Right hindlimb (tissue), 1 donor: ENCODE measurements at places on chromosomes 7 and 10.

DNA sequence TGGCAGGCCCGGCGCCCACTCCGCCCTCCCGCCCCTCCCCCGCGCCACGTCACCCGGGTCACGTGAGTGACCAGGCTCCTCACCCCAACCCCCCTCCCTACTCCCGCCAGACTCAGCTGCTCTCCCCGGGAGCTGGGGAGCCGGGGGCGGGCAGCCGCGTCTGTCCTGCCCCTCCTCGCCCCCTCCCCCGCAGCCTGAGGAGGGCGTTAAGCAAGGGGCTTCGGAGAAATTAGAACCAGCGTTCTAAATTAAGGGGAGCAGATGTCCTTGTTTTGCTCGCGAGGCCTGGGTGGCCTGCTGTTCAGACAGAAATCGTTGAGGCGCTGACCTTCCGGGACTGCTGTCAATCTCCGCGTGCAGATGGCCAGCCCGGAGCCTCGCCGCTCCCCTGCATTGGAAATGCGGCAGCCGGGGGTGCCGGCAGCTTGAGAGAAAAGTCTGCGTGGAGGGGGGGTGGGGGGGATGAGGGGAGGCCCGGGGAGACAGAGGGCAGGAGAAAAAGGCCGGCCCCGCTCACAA is 102.2 kb upstream of the ZNF438 start:
- peak; percentile 92 for DNase-seq

GRCh38 chr7:122038904-122039303 is 105.1 kb downstream of the AASS start:
- DNase-seq, result no peak

GRCh38 chr7:48307041-48307714 is 135.9 kb downstream of the ABCA13 start:
- no peak for DNase-seq

GRCh38 chr10:112967200-112967599 is 17.2 kb downstream of the TCF7L2 start:
- DNase-seq, result no peak

DNA sequence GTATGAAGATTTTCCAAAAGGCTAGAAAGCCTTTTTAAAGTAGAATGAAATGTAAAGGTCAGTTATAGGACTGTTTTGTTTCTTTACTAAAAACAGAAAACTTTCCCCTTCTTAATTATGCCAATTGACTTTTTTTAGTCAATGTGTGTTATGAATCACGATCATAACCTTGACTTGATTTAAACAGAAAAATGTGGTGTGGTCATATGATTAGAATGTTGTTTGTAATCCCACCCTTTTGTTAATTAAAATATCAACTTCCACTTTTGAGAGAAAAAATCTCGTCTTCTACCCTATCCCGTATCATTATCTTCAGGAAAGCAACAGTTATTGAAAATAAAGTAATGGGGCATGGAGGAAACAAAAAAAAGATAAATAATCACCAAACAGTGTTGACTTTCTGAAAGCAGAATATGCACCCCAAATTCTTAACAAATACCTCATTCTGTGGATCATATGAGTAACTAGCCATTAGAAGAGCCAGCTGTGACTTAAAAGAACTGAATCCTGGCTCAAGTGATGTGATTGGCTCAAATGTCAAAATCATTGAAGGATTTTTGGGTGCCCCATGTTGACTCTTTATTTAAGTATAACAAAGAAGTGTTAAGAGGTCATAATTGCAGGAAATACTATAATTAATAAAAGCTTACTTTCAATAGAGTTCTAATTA is 32.3 kb upstream of the SLC16A12 start:
- no peak for DNase-seq

DNA sequence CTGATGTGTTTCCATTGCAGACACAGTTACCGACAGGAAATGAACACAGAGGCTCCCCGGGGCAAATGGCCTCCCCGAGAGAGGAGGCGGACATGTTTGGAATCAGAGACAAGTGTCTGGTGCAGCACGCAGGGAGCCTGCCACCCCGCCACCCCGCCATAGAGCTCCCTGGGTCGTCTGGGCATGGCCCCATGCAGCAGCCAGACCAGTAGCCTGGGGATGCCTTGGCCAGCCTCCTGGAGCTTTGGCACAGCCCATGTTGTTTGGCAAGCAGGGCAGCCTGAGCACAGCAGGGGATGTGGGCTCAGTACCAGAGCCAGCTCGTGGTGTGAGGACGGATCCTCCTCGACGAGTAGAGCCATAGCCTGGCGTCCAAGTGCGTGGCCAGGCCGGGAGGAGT is 80.8 kb downstream of the NKX6-2 start:
- DNase-seq, result no peak

DNA sequence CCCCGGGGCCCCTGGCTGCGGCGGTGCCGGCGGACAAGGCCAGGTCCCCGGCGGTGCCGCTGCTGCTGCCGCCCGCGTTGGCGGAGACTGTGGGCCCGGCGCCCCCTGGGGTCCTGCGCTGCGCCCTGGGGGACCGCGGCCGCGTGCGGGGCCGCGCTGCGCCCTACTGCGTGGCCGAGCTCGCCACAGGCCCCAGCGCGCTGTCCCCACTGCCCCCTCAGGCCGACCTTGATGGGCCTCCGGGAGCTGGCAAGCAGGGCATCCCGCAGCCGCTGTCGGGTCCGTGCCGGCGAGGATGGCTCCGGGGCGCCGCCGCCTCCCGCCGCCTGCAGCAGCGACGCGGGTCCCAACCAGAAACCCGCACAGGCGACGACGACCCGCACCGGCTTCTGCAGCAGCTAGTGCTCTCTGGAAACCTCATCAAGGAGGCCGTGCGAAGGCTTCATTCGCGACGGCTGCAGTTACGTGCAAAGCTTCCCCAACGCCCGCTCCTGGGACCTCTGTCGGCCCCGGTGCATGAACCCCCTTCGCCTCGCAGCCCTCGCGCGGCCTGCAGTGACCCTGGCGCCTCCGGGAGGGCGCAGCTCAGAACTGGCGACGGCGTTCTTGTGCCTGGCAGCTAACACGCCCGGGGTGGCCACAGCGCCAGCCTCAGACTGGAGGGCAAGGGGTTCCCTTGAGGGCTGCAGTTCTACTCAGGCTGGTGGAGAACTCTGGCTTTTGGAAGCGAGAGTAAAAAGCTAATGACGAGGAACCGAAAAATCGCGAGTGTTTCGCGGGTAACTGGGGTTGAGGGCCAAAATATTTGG is 804 bp downstream of the FRAT1 start:
- peak; percentile 54 for DNase-seq

DNA sequence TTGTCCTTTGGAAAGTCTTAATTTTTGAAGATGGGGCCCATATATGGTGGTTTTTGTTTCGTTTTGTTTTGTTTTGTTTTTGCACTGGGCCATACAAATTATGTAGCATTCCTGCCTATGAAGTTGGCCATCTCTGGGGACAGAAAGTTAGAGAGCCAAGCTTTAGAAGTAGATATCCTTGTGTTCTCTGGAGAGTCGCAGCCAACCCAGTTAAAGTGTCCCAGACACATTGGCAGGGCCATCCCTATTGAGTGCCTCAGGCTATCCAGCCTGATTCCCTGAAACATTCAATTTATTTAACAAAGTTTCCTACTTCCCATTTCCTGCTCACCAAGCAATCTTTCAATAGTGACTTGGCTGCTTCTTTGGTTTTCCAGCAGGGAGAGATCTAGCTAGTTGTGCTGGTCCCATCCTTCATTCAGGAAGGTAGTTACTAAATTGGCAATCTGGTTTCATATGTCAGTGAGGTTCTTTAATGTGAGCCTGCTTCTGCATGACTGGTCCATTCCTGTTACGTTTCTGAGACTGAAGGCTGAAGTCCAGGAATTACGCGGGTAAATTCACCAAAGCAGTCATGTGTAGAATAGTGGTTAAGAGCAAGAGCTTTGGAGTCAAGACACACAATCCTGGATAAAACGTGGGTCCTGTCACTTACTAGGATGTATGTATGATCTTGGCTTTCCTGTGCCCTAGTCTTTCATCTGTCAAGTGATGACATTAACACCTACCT is 49.3 kb upstream of the HBP1 start:
- DNase-seq, result no peak
